ENCODE measurements at places on chromosomes 5 and 9.

DNA sequence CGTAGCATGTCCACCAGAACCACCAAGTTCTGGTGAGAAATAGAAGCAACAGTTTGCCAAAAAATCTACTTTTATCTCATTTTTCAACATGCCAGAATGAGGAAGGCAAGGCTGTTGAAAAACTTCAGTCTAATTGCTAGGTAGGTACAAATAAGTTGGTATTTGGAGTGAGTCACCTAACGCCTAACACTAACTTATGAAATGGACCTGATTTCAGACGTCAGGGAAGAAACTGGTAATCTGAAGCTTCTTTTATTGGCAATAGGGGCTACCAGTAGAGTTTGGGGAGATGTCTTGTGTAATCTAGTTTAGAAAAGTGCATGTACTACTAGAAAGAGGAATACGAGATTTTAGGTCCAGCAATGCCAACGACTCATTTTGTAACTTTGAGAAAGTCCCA is 4.4 kb upstream of the PDE6A start:
- DNase-seq = no peak

DNA sequence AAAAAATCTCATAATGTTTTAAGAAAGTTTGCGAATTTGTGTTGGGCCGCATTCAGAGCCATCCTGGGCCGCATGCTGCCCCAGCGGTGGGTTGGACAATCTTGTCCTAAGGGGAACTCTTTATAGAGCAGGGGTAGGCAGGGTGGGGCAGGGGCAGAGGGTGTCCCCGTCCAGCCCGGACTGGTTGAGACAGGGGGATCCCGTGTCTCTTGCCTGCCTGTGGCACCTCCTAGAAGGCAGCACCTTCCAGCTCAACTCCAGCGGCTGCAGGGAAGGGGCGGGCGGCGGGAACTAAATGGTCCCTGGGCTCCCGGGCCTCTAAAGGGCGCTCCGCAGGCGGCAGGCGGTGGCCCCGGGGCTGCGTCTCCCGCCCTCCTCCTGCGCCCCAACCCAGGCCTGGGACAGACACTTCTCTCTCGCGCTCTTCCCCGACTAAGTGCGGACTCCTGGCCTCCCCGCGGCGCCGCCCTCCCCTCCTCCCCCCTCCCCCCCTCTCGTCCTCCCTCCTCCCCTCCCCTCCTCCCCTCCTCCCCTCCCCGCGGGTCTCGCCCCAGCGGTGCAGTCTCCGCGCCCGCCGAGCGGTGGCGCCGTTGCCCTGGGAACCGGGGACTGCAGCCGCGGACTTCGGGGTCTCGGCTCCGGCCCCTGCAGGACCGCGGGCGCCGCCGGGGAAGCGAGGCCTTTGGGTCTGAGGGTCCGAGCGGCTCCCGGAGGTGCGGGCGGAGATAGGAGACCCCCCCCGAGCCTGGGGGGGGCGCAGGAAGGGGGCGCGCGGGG is 132.6 kb downstream of the MRPL36 start:
- DNase-seq = peak; percentile 25

DNA sequence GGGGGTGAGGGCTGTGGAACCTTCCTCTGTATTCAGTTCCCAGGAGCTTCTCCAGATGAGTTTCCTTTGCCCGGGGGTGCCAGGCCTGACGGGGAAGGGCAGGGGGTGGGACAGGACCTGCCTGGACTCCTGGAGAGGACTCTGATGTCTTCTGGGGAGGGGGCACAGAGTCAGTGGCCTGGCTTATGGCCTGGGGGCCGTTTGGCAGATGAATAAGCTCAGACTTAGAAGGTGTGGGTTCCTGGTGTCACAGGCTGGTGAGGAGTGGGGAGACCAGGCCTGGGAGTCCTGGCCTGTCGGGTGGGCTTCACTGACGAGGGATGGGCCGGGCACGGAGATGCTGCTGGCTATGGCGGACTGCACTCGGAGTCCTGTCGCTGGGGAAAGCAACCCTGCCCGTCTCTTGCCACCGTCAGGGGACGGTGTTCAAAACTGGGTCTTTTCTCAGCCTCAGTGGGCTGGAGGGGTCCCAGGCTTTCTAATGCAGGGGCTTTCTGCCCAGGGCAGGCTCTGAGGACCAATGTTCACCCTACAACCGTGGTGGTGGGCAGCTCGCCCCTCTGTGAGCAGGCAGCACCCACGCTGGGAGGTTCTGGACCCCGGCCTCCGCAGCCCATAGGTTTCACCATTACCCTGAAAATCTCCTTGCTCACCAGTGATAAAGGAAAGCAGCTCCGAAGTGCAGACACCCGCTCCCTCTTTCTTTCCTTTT is 16.2 kb downstream of the COL5A1 start:
- DNase-seq = no peak

DNA sequence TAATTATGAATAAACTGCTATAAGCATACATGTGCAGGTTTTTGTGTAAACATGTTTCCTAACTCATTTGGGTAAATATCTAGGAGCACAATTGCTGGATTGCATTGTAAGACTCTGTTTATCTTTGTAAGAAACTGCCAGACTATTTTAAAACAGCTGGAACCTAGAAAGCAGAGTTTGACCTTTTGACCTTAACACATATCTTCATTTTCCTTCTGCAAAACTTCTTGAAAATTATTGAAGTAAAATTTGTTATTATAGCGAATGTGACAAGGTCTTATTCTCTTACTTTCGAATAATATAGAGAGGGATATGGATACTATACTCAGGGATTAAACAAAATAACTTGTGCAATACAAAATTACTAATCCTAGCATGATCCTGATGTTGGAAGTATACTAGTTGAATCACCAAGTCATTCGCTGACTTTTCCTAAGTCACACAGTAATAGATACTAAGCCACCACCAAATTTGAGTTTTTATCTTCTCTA is 3.2 kb upstream of the ANXA1 start:
- DNase-seq = no peak

Data from activated CD8-positive, alpha-beta memory T cell treated with anti-CD3 and anti-CD28 coated beads for 1 hour (primary cell).